SK-MEL-5 (cell line): ENCODE measurements at places on chromosomes 1 and 21. TPM values are rescaled to one million over a fixed set of nuclear protein-coding genes. Genes with fewer than 3 reads are reported as not detected.

DNA sequence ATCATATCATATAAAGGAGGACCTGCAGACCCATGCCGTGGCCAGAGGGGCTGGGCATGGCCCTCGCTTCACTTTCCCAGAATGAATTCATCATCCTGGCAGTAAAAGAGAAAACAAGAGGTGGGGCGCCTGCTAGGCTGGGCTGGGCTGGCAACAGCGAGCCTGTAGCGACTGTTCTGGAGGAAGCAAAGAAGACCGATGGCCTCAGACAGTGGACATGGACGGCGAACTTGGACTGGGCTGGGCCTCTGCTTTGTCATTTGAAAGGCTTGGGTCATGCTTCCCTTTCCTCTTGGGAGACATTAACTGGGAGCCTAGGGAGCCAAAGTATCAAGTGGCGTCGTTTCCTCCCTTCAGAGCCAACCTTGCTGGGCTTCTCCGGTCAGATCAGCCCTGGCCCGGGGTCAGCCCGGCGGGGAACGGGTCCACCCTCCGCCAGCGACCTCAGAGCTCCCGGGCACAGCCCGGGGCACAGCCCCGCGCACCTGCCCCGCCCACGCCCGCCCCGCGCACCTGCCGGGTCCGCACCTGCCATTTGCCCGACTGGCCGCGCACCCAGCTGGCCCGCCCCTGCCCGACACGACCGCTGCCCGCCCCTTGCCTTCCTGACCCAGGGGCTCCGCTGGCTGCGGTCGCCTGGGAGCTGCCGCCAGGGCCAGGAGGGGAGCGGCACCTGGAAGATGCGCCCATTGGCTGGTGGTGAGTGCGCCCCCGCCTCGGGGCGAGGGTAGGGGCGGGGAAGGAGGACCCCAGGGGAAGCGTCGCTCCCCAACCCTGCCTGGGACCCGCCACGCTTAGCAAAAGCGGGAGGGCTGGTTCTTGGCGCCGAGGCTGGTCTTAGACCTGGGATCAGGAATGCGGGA, at the start of gene FAM3B:
TSS of gene FAM3B (plus strand) at position 602 of the 863 bp plus-strand sequence. CDS start at position 681, 79 bp downstream.
- no peak for DNase-seq

GRCh38 chr1:935751-936231, 12.1 kb downstream of the SAMD11 start:
- no peak for DNase-seq

DNA sequence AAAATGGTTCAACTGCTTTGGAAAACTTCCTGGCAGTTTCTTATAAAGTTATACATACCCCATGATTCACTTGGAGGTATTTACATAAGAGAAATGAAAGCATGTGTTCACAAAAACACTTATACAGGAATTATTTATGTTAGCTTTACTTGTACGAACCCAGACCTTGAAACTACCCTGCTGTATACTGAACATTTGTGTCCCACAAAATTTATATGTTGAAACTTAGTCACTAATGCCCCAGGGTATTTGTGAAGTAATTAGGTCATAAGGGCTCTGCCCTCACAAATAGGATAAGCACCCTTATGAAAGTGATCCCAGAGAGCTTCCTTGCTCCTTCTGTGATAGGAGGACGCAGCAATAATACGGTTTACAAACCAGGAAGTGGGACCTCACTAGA, 42.7 kb upstream of the B3GALT2 start:
- no peak for DNase-seq

GRCh38 chr1:242703467-242703866, 179.0 kb upstream of the PLD5 start:
- no peak for DNase-seq

- DNase-seq, result no peak
Observed at GRCh38 chr1:113934511-113935055, 5.5 kb downstream of the HIPK1 start.

DNA sequence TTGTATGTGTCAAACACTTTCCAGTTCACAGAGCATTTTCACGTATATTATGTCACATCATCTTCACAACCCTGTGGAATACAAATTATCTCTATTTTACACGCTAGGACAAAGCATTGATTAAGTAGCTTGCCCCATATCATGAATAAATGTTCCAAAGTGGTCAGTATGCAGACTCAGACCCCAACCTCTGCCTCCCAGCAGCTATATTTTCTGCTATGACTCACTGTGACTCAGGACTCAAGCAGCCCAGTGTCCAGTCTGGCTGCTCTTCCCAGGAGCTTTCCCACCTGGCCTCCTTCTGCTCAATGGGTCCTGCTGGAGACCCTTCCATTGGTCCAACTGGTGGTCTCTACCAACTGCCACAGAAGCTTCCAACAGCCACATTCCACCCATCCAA, 56.0 kb upstream of the RAP1A start:
- no peak for DNase-seq

- peak; percentile 75 for DNase-seq
Observed at GRCh38 chr1:1858382-1859086, 32.4 kb downstream of the GNB1 start.

DNA sequence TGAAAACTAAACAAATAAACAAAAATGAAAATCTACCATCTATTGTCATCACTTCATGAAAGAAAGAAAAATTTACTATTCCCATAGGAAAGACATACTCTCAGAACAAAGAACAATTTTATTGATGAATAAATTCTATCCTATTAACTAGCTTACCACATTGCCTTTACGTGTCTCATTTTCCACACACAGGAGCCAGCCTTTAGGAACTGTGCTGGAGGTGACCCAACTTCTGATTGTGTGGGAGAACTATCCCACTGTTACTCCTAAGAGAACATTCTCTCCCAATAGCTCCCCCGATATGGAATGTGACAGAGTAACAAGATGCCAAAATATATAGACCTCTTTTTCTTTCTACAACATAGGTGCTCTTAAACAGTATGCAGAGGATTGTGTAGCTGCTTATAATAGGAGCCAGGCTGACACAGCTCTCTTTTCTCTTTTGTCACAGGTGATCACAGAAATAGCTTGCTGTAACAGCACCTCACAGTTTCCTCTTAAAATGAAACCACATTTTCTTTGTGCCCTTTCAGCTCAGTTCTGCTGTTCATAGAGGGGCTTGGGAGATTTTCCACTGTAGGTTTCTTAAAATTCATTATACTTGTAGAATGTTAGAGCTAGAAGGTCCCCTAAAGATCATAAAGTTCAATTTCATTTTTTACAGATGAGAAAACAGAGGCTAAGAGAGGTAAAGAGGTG, 35.5 kb downstream of the C21orf91 start:
- no peak for DNase-seq

CD84 gene
- total RNA-seq, result not detected in 2 replicates

LEMD1 gene
- total RNA-seq, result 0.72 and 1.6 TPM in 2 replicates
